A673 (cell line): ENCODE measurements at places on chromosomes 1 and 21. TPM values are rescaled to one million over a fixed set of nuclear protein-coding genes. Genes with fewer than 3 reads are reported as not detected.

Gene SLAMF8
- total RNA-seq, result not detected in 2 replicates

Gene LACTBL1
- total RNA-seq, result 0.24 TPM in 1 of 2 replicates, not detected in the other

Gene LORICRIN
- total RNA-seq, result not detected in 2 replicates

Gene NOS1AP
- 24.7 and 28.0 TPM in 2 replicates for total RNA-seq

Gene ZMYM1
- total RNA-seq, result 32.2 and 36.1 TPM in 2 replicates

Gene TCHH
- total RNA-seq, result 0.24 and 0.28 TPM in 2 replicates

Gene TACSTD2
- total RNA-seq, result not detected in 2 replicates

Gene TMEM51
- total RNA-seq, result 1.7 TPM in 2 replicates

DNA sequence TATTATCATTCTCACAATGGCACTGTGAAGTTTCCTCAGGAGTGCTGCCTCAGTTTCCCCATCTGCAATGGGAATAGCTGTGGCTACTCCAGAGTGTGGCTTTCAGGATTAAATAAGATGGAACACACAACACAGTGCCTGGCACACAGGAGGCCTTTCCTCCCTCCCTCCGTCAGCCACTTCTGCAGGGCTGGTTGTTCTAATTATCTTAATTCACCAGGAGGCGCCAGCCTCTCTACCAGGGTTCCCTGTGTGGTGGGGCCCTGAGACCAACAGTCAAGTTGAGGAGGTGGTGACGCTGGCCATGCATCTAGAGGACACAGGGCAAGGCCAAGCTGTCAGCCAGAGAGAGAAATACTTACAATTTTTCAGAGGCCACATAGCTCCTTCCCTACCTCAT, 6.3 kb upstream of the FOXO6 start:
- no peaks in the 10 kb centered on the region for H3K27me3 ChIP-seq
- H3K27ac ChIP-seq, result no peak overlapping the region
- no peak for DNase-seq
- H3K36me3 ChIP-seq, result no peaks in the 10 kb centered on the region

DNA sequence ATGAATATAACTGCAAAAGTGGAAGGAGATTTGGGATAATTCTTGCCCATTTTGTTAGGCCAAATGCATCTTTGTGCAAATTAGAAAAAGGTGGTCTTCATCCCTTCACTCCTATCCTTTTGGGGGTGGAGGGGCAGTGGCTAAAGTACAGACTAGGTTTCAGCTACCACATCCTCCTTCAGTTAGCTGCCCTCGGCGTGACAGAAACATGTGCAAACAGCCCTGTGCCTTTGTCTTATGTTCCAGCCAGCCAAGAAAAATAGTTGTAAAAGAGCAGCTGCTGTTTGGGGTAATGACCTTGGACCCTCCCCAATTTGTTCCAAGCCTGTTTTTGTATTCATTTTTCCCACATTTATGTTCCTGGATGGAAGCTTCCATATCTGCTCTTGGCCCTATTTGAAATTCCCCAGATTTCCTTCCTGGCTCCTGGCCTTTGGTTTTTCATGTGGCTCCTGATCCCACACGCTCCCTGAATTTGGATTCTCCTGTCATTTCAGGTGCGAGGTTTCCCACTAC, 8.3 kb upstream of the LGALS8 start:
- no peak overlapping the region for H3K4me3 ChIP-seq
- DNase-seq, result no peak
- no peaks in the 10 kb centered on the region for H3K36me3 ChIP-seq
- no peak overlapping the region for H3K27ac ChIP-seq

DNA sequence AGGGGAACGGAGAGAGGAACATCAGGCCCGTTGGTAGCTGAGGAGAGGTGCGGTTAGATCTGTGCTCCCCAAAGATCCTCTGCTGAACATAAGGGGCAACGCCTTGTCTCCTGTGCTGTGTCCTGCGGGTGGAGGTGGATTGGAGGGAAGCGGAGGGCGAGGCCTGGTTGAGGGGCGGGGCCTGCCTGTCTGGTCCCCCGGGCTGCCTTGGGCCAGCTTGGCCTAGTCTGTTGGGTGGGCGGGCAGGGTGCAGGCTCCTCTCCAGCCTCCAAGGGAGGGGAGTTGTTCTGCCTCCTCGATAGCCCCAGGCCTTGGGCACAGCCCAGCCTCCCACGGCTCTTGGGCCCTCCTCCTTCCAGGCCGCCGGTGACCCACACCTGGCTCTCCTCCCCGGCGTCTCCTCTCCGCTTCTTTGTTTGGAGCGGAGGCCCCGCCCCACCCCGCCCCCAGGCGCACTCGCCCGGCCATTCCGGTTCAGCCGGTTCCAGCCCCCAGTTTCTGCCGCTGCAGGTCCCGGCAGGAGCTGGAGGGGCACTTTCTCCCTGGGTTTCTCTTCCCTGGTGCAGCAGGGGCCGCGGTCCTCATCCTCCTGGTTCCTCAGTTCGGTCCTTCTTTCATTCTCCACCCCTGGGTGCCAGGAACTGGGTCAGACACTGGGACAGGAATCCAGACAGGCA, 19.4 kb downstream of the PTPRF start:
- H3K27me3 ChIP-seq, result no peaks in the 10 kb centered on the region
- peaks cover 6% of the 10 kb centered on the region for H3K4me1 ChIP-seq
- H3K27ac ChIP-seq, result no peak overlapping the region
- H3K4me3 ChIP-seq, result no peak overlapping the region

GRCh38 chr1:204684206-204684570, 1.4 kb downstream of the LRRN2 start:
- H3K27ac ChIP-seq, result no peak overlapping the region
- no peaks in the 10 kb centered on the region for H3K36me3 ChIP-seq
- H3K4me3 ChIP-seq, result no peak overlapping the region

GRCh38 chr1:201918343-201918742, 28.0 kb downstream of the LMOD1 start:
- no peaks in the 10 kb centered on the region for H3K27me3 ChIP-seq
- H3K36me3 ChIP-seq, result no peaks in the 10 kb centered on the region
- no peaks in the 10 kb centered on the region for H3K4me1 ChIP-seq
- no peak overlapping the region for H3K27ac ChIP-seq
- no peak for DNase-seq

DNA sequence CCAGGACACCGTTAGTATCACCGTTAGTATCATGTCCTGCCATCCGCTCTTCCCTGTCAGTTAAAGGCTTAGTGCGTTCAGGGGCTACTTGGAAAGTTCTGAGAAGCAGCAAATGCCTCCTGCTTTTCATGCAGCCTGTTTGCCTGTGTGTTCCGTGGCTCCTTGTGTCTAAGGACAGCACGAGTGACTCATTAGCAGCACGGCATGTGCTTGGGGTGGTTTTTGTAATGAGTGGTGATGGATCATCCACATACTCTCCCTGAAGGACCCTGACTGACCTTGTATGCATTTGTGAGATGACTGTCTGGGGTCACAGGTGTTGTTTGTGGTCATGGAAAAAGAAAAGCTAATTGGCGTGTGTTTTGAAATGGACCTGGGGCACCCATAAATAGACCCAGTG, 221.9 kb downstream of the PBX1 start:
- no peak overlapping the region for H3K27ac ChIP-seq
- H3K4me1 ChIP-seq, result peaks cover 10% of the 10 kb centered on the region
- DNase-seq, result peak; percentile 9
- no peak overlapping the region for H3K4me3 ChIP-seq
- no peaks in the 10 kb centered on the region for H3K36me3 ChIP-seq

GRCh38 chr1:6035719-6036118, 10.0 kb upstream of the KCNAB2 start:
- H3K27me3 ChIP-seq, result peaks cover 7% of the 10 kb centered on the region
- H3K27ac ChIP-seq, result no peak overlapping the region
- peaks cover 20% of the 10 kb centered on the region for H3K4me1 ChIP-seq
- H3K36me3 ChIP-seq, result no peaks in the 10 kb centered on the region

- no peaks in the 10 kb centered on the region for H3K27me3 ChIP-seq
- peak overlapping the region; percentile 23 for H3K4me3 ChIP-seq
- H3K36me3 ChIP-seq, result peaks cover 7% of the 10 kb centered on the region
- peak; percentile 93 for DNase-seq
Observed at GRCh38 chr1:32151319-32151787, 28.1 kb upstream of the TXLNA start.

- no peak overlapping the region for H3K4me3 ChIP-seq
- H3K36me3 ChIP-seq, result peaks cover 67% of the 10 kb centered on the region
- no peaks in the 10 kb centered on the region for H3K27me3 ChIP-seq
- H3K27ac ChIP-seq, result no peak overlapping the region
Observed at GRCh38 chr1:147292631-147293251, 50.3 kb downstream of the CHD1L start.

- no peak for DNase-seq
- H3K4me1 ChIP-seq, result peaks cover 16% of the 10 kb centered on the region
- no peaks in the 10 kb centered on the region for H3K36me3 ChIP-seq
Observed at GRCh38 chr1:58391514-58391913, 155.0 kb downstream of the OMA1 start.

DNA sequence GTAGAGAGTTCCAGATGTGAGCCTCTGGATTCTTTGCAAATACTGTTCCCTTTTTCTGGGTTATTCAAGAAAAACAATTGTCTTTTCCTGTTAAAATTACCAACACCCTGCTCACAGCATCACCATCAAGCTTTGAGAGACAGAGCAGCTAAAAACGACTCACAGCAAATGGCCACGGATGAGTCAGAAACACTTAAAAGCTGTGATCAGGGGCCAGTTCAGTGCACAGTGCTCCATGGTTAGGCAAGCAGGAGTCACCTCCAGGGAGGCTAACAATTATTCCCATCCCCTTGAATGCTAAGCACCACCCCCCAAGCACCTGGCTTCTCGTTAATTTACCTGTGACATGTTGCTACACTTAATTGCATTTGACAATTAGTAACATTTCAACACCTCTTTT, 128.4 kb upstream of the CAMK1G start:
- H3K36me3 ChIP-seq, result no peaks in the 10 kb centered on the region
- H3K4me1 ChIP-seq, result no peaks in the 10 kb centered on the region
- H3K4me3 ChIP-seq, result no peak overlapping the region
- DNase-seq, result no peak

DNA sequence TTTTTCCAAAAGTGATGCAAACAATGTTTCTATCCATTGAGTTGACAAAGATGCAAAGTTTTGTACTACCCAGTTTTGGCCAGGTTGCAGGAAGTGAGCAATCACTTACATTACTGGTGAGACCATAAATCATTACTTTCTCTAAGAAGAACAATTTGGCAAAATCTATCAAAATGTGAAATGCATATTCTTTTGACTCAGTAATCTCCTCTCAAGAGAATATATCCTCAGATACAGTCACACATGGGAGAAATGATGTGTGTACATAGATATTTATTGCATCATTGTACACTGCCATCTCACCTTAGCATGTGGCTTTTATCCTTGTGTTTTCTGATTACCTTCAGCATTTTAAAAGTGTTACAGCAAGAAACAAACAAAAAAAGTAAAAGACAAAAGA, 52.4 kb upstream of the FMO3 start:
- no peaks in the 10 kb centered on the region for H3K27me3 ChIP-seq
- no peak for DNase-seq
- H3K4me3 ChIP-seq, result no peak overlapping the region
- H3K4me1 ChIP-seq, result no peaks in the 10 kb centered on the region
- no peak overlapping the region for H3K27ac ChIP-seq

DNA sequence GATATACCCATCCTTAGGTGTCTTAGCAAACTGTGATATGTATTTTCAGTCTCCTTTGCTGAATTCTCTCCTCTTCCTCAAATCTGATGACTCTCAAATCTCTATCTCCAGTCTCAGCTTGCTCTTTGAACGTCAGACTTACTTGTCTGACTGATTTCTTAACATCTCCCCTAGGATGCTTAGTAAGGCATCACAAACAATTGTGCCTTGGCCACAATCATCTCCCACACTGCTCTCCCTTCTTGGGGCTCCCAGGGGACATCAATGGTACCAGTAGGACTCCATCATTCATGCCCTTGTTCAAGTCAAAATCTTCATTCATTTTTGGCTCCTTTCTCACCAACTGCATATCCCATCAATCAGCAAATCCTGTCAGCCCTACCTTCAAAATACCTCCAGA, 42.0 kb downstream of the GNG12 start:
- no peak for DNase-seq
- no peaks in the 10 kb centered on the region for H3K36me3 ChIP-seq
- no peak overlapping the region for H3K4me3 ChIP-seq
- H3K4me1 ChIP-seq, result peaks cover under 1% of the 10 kb centered on the region

DNA sequence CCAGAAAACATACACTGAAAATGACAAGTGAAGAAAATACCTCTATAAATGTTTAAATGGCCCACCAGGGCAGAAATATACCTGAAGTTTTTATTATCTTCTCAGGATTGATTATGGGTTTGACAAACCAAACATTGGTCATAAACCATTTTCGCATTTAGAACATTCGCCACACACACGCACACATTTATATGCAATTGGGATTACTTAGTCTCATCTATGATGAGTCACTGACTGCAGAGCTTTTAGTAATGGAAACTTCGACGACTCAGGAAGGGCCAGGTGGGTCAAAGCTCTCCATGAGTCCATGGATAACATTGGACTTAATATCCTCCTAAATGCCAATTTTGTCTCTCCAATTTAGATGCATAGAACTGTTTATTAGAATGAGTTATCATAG, 16.9 kb downstream of the NRDC start:
- H3K27ac ChIP-seq, result peak overlapping the region; percentile 35
- H3K27me3 ChIP-seq, result no peaks in the 10 kb centered on the region
- H3K36me3 ChIP-seq, result peaks cover 22% of the 10 kb centered on the region
- H3K4me1 ChIP-seq, result peaks cover 53% of the 10 kb centered on the region

DNA sequence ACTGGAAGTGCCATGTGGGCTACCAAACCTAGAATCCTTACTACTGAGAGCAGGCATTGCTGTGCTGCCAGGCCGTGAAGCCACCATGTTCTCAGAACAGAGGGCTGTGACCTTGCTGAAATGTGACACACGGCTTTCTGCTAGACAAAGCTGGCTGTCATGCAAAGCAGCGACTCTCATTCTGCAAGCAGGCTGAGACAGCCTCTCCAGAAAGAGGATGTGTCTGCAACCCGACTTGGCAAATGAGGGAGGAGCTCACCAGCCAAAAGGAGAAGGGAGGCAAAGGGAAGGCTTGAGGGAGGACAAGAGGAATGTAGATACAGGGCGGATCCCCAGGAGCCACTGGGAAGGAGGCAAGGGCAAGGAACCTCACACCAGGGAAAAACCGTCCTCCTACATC, 85.7 kb upstream of the KRTAP19-8 start:
- no peaks in the 10 kb centered on the region for H3K36me3 ChIP-seq
- no peak for DNase-seq
- no peak overlapping the region for H3K4me3 ChIP-seq
- no peaks in the 10 kb centered on the region for H3K4me1 ChIP-seq

DNA sequence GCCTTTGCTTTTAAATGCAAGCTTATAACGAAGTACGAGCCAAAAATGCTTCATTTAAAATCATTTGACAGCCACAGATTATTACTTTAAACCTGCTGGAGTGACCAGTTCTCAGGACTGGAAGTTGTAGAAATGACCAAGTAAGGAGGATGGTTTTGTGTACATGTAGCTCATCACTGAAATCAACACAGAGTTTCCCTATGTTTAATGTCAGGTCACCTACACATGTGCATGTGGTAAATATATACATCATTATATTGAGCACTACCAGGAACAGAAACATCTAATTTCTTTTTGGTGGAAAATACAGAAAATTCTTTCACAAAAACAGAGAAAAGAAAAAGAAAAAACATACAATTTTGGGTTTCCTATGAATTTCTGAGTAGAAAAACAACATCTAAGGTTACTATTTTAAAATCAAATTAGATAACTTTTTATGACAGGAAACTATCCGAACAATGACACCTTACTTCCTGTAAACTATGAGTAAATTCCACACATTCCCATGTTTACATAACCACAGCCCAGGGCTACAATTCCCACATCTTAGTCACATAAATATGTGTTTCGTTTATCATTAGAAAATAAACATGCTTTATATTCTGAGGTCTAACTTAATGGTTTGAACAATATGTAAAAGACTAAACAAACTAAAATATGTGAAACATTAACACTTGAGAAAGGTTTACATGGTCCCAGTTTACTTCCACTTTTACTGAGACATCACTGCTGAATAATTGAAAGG, 73.6 kb downstream of the ZNF281 start:
- no peaks in the 10 kb centered on the region for H3K27me3 ChIP-seq
- no peak for DNase-seq
- no peak overlapping the region for H3K27ac ChIP-seq
- H3K4me1 ChIP-seq, result no peaks in the 10 kb centered on the region
- H3K36me3 ChIP-seq, result no peaks in the 10 kb centered on the region
- H3K4me3 ChIP-seq, result no peak overlapping the region
